ENCODE measurements at places on chromosomes 11 and 22. TPM values are rescaled to one million over a fixed set of nuclear protein-coding genes. Genes with fewer than 3 reads are reported as not detected.
A peak's percentile ranks its signal among the peaks of the same experiment; 100 is the strongest.

- DNase-seq, result no peak
Measured at GRCh38 chr22:35498026-35498800, 42.4 kb upstream of the RASD2 start.

DNA sequence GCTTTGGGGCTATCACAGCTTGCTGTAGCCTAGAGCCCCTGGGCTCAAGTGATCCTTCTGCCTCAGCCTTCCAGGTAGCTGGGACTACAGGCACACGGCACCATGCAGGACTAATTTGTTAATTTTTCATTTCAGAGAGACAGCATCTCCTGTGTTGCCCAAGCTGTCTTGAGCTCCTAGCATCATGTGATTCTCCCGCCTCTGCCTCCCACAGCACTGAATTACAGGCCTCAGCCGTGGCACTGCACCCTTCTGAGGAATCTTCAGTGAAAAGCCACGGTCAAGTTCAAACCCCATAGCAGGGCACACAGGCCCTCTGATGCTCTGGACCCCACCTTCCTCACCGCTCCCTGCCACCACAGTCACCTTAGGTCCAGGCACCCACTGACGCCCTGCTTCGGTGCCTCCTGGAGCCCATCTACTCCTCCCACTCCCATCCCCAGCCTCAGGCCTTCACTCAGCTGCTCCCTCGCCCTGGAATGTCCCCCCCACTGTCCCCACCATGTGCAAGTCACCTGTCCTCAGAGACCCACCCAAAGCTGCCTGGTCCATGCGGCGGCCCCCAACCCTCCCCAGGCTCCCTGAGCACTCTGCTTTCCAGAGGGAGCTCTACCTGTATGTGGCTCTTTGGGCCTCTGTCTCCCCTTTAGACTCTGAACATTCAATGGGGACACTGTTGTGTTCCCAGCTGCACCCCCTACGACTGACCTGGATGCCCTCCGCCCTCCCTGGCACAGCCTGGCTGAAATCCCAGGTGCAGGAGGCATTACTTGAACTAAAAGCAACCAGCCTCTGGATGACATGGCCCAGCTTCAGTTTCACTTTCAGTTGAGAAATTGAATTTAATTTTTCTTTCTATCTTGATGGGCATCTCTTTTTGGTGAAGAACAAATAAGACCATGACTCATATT, 1.6 kb downstream of the APOL2 start:
- no peak for DNase-seq

CDON gene
- 2.9 TPM for total RNA-seq

CCDC81 gene
- 0.53 TPM for total RNA-seq

DNA sequence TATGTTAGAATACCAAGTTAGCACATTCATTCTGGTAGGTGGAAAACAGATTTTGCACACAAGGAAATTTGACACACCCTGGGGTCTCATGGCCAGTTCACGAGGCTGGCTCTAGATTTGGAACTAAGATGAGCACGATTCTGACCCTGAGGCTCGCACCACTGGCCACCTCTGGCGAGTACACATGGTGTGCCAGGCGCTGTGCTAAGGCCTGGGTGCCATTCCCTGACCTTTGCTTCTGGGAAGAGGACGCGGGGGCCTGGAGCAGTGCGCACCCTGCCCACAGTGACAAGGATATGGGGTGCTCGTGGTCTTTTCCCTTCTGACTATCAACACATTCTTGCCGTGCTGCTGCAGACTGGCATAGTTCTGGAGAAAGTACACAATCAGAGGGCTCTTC, 29.5 kb upstream of the DMC1 start:
- DNase-seq, result no peak

SEZ6L gene
- total RNA-seq, result not detected

DNA sequence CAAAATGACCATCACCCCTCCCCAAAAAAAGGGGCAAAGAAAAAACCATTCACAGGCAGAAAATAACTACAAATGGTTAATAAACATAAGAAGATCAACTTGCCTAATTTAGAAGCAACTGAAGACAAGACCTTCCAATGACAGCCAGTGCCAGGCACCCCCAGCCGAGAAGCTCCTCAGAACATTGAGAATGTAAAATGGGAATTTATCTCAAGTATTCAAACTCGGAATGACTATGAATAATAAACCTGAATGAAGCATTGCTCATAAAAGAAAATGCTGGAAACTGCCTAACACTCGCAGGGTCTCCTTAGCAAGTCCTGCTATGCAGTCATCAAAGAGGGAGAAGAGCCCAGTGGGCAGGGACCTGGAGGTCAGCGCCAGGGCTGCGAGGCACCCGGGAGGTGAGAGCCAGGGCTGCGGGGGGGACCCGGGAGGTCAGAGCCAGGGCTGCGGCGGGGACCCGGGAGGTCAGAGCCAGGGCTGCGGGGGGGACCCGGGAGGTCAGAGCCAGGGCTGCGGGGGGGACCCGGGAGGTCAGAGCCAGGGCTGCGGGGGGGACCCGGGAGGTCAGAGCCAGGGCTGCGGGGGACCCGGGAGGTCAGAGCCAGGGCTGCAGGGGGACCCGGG, 23.2 kb upstream of the MOB2 start:
- DNase-seq, result no peak

BTBD18 gene
- total RNA-seq, result not detected

FAM227A gene
- total RNA-seq, result 0.26 TPM

FJX1 gene
- total RNA-seq, result 24.7 TPM

KRTAP5-9 gene
- total RNA-seq, result not detected

OR6T1 gene
- not detected for total RNA-seq

CTSW gene
- not detected for total RNA-seq

- DNase-seq, result peak; percentile 86
Measured at GRCh38 chr22:21025763-21026755, 6.3 kb downstream of the SLC7A4 start.

DNA sequence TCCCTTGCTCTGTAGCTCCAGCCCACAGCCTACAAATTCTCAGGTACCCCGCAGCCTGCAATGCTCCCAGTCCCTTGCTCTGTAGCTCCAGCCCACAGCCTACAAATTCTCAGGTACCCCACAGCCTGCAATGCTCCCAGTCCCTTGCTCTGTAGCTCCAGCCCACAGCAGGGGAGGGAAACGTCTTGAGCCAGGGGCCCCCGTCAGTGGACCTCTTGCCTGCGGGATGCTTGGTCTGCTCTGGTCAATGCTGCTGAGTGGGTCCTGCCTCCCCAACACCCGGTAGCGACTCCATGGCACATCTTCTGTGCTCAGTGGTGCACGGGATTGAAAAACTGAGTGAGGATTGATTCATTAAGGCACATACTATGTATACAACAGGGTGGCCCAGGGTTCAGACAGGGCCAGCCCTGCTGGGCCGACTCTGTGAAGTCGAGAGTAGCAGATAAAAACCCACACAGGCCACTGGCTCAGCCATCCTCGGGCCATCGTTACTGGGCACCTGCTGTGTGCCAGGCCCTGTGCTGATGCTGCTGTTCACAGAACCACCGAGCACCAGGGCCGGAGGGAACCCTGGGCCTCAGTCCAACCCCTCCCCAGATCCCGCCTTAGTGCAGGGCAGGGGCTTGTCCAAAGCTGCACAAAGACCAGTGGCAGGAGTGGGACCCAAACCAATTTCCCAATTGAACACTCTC, 69.7 kb downstream of the MYO7A start:
- DNase-seq, result no peak

FGF4 gene
- not detected for total RNA-seq

GRCh38 chr11:73192272-73192671, 25.8 kb upstream of the P2RY2 start:
- peak; percentile 99 for DNase-seq

DNA sequence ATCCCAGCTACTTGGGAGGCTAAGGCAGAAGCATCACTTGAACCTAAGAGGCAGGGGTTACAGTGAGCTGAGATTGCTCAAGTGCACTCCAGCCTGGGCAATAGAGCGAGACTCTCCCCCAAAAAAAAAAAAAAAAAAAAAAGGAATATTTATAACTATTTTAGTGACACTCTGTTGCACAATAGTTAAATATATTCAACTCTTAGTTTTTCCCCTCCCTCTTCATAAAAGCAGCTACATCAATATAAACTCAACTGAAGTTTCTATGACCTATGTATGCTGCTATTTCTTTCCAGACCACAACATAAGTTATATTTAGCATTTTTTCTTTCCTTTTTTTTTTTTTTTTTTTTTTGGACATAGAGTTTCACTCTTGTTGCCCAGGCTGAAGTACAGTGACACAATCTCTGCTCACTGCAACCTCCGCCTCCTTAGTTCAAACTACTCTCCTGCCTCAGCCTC, 19.2 kb downstream of the CELF1 start:
- DNase-seq, result no peak

GRCh38 chr11:65426839-65427690, 4.5 kb downstream of the NEAT1 start:
- DNase-seq, result peak; percentile 87

- no peak for DNase-seq
Measured at GRCh38 chr11:111173221-111173620, 72.3 kb upstream of the POU2AF2 start.

- DNase-seq, result peak; percentile 20
Measured at GRCh38 chr11:36012979-36013378, 69.1 kb downstream of the LDLRAD3 start.

CCS gene
- total RNA-seq, result 29.3 TPM

ARHGAP8 gene
- total RNA-seq, result 15.0 TPM

RASL10A gene
- not detected for total RNA-seq

GRCh38 chr11:105548359-105548758, 61.5 kb upstream of the GRIA4 start:
- no peak for DNase-seq

- DNase-seq, result no peak
Measured at GRCh38 chr11:20315800-20316199, 47.7 kb upstream of the HTATIP2 start.

DNA sequence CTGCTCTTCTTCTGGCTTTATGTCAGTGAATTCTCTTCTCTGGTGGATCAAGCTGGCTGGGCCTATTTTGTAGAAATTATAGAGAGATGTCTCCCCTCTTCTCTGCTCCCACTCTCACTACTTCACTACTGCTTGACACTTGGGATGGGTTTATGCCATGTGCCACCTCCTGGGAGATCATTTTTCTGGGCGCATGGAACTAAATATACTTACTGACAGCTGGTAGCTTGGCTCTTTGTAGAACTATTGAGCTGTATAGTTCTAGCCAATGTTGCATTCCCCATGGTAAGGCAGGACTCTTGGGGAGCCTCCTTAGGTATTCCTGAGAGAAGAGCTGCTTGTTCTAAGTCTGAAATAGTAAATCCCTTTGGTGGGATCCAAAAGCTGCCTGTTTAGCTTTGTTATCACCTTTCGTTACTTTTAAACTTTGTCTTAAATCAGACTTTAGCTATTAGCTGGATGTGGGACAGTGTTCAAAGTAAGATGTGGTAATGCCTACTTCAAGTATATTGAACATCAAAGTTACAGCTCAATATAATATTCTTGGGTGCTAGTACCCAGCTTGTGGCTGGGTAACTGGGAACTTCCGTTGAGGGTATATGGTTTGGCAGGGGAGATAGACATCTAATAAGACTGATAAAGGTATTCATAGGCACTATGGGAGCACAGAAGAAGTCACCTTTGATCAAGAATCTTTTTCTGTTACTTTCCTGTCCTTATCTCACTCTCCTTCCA, 87.5 kb upstream of the RRM1 start:
- no peak for DNase-seq

- peak; percentile 39 for DNase-seq
Measured at GRCh38 chr11:12889243-12889642, 119.9 kb upstream of the RASSF10 start.

DNA sequence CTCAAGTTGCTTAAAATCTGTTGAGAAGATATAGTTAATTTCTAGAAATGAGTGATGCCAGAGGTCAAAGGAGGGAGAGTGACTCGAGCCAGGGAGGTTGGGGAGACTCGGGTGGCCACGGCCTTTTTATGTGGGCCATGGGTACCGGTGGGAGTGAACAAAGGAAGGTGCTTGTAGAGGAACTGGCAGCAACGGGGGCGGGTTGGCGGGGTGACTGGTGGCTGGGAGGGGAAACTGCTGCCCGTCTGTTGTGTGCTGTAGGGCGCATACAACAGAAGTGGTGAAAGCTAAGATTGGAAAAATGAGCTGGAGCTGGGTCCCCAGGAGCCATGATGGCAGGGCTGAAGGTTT, 5.4 kb downstream of the DAGLA start:
- DNase-seq, result no peak

PMM1 gene
- 17.4 TPM for total RNA-seq

FAR1 gene
- 90.5 TPM for total RNA-seq

GRCh38 chr11:15179167-15179566, 64.4 kb downstream of the INSC start:
- no peak for DNase-seq

SYT9 gene
- not detected for total RNA-seq

ANO1 gene
- total RNA-seq, result 1.3 TPM

DNA sequence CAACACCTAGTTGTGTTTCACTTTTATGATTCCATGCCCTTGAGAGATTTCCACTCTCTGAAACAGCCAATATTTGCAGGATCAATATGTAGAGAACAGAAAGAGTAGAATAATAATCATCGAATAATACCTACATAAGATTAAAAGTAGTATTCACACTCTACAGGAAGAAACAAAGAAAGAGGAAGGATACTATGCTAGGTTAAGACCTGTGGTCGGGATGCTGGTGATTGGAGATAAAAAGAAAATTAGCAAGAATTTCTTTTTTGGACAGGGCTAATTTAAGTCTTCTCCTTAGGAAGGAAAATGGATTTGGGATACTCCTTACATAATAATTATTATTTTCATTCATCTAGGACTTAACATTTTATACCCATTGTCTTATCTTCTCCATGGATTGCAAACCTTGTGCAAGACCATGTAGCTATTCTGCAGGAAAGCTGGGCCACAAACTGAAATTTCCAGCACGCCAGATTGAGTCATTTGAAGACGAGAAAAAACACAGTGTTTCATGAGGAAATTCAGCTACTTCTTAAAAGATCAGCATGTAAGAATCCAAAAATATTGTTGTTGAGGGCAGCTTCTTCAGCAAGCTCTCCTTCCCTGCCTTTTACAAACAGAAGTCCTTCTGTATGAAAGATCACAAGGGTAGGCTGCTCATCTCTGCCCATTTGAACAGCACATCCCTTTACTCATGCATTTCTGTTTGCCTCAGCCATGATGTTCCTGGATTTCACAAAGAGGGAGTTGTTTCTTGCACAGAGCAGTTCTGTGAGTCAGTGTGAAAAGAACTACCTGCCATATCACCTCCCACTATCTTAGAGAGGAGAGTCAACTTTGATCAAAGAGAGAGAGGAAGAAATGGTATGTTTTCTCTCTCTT, 90.7 kb downstream of the FAM76B start:
- DNase-seq, result peak; percentile 88

GRCh38 chr11:83583757-83584366, 297.7 kb upstream of the CCDC90B start:
- DNase-seq, result peak; percentile 92
